ENCODE measurements at places on chromosomes 1 and 21. TPM values are rescaled to one million over a fixed set of nuclear protein-coding genes. Genes with fewer than 3 reads are reported as not detected.

Gene YBX1
- total RNA-seq, result 908 TPM

DNA sequence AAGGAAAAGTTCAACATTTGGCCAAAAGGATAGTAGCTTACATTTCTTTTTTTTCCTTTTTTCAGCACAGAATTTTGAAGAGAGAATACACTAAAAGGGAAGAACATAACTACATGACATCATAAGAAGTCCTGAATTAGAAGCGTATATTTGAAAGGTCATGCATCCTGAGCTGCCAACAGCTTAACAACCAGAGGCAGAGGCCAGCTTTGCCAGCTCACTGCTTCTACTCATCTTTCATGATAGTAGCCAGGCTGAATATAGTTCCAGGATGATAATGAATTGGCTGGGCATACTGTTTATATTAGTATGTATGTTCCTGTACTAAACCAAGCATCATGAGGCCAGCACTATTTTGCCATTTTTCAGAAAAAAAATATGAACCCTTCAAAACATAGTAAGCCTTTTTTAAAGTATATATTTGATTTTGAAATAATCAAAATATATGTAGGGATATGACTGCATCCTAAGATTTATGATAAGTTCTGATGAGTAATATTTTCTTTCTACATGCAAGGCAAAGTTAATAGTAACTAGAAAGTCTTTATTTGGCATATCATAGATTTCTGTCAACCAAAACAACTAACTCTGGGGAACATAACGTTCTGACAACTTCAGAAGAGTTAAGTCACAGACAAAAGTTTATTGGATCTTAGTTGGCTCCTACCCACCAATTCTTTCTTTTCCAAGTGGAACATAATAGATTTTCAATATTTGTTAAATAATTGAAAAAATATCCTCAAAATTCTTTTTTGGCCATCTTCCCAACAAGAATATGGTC lies 123.2 kb downstream of the DPYD start:
- no peak overlapping the region for H3K27ac ChIP-seq
- DNase-seq, result no peak
- H3K4me1 ChIP-seq, result no peaks in the 10 kb centered on the region

GRCh38 chr1:64065571-64065970 lies 137.9 kb upstream of the UBE2U start:
- H3K36me3 ChIP-seq, result no peaks in the 10 kb centered on the region
- no peak overlapping the region for H3K4me3 ChIP-seq
- peaks cover 5% of the 10 kb centered on the region for H3K4me1 ChIP-seq
- no peak overlapping the region for H3K27ac ChIP-seq
- no peaks in the 10 kb centered on the region for H3K27me3 ChIP-seq

GRCh38 chr1:54781023-54781723 lies 16.9 kb upstream of the PARS2 start:
- no peaks in the 10 kb centered on the region for H3K36me3 ChIP-seq
- H3K4me1 ChIP-seq, result no peaks in the 10 kb centered on the region
- H3K27ac ChIP-seq, result no peak overlapping the region
- no peak for DNase-seq

- H3K27ac ChIP-seq, result no peak overlapping the region
- no peaks in the 10 kb centered on the region for H3K4me1 ChIP-seq
- no peak for DNase-seq
- no peaks in the 10 kb centered on the region for H3K36me3 ChIP-seq
- no peak overlapping the region for H3K4me3 ChIP-seq
These were observed 16.4 kb upstream of the KCNK1 start for GRCh38 chr1:233597489-233597901.

GRCh38 chr1:18731591-18732235 lies 101.1 kb downstream of the PAX7 start:
- no peak overlapping the region for H3K27ac ChIP-seq
- DNase-seq, result no peak
- H3K4me3 ChIP-seq, result no peak overlapping the region
- H3K36me3 ChIP-seq, result no peaks in the 10 kb centered on the region
- no peaks in the 10 kb centered on the region for H3K27me3 ChIP-seq

DNA sequence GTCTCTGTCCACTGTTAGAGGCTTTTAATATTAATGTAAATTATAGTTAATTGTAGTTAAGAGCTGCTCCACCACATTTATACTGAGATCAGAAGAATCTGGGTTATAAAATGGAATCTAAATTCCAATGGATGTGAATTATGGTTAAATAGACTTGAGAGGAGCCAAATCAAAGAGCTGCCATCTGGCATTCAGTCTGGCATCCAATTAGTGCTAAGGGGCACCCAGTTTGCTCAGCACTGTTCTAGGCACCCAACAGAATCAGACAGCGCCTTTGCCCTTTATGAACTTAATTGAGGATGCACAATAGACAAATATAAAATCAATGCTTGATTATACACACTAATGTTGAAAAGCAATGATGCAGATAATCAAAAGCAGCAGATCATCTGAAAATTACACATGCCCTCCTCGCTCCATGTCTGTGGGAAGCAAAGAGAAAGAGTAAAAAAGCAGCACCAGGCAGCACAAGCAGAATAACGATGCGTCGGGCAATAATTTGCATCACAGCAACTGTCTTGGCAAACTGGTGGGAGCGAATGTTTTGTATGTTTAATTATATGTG lies 310.1 kb downstream of the BRINP2 start:
- no peak for DNase-seq
- no peaks in the 10 kb centered on the region for H3K36me3 ChIP-seq
- H3K27ac ChIP-seq, result no peak overlapping the region
- no peaks in the 10 kb centered on the region for H3K4me1 ChIP-seq
- H3K4me3 ChIP-seq, result no peak overlapping the region

- H3K27ac ChIP-seq, result no peak overlapping the region
- no peak for DNase-seq
- H3K27me3 ChIP-seq, result no peaks in the 10 kb centered on the region
- no peaks in the 10 kb centered on the region for H3K36me3 ChIP-seq
These were observed 30.5 kb downstream of the KCNC4 start for GRCh38 chr1:110240476-110241210.

- H3K27ac ChIP-seq, result no peak overlapping the region
- H3K4me3 ChIP-seq, result no peak overlapping the region
These were observed 131.8 kb downstream of the MIS18A start for GRCh38 chr21:32147041-32147440.

Gene GREM2
- total RNA-seq, result not detected

Gene ATAD3B
- total RNA-seq, result 104 TPM

DNA sequence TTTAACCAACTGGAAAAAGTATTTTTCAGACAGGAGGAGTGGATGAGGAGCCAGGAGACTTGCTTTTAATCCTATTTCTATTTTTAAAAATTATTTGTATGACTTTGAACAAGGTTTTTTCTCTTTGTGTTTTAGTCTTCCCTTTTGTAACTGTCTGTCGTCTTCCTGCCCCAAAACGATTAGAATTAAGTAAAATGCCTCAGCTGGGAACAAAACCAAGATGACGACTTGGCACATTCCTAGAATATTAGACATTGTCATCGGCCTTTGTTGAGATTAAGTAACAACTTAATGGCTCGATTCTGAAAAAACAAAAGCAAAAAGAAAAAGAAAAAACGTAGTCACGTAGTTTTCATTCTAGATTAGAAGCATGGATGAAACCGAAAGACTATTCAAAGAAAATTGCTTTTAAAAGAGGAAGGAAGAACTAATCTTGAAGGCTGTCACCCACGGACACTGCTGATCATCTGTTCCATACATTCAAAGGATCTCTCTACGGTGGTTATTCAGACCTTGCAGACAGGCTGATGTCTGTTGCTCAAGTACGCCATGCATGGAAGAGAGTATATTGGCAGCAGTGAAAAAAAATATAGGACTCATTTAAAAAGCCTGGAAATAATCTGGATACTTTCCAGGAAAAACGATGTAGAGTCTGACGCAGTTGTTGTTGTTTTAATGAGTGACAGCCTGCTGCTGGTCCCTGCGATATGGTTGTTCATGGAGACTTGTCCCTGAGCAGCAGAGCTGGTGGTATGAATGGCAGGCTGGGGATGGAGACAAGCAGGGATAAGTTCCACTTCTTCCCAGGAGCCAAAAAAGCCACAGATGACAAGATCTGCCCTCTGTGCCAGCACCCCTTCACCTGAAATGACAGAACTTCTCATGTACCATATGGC lies 16.8 kb downstream of the GNG4 start:
- H3K27ac ChIP-seq, result no peak overlapping the region
- no peaks in the 10 kb centered on the region for H3K36me3 ChIP-seq
- no peak for DNase-seq
- H3K27me3 ChIP-seq, result no peaks in the 10 kb centered on the region

Gene KISS1
- not detected for total RNA-seq

- H3K27ac ChIP-seq, result no peak within 1 kb of the TSS
- H3K4me3 ChIP-seq, result peak within 1 kb of the TSS; percentile 41
- no peak for DNase-seq
- no peaks in the 10 kb centered on the region for H3K36me3 ChIP-seq
- H3K27me3 ChIP-seq, result no peaks in the 10 kb centered on the region
These were observed at the start of gene PLA2G4A for GRCh38 chr1:186828611-186829454. Gene PLA2G4A (plus strand): TSS chr1:186828949. CDS start chr1:186854355, 25,406 bp downstream.

DNA sequence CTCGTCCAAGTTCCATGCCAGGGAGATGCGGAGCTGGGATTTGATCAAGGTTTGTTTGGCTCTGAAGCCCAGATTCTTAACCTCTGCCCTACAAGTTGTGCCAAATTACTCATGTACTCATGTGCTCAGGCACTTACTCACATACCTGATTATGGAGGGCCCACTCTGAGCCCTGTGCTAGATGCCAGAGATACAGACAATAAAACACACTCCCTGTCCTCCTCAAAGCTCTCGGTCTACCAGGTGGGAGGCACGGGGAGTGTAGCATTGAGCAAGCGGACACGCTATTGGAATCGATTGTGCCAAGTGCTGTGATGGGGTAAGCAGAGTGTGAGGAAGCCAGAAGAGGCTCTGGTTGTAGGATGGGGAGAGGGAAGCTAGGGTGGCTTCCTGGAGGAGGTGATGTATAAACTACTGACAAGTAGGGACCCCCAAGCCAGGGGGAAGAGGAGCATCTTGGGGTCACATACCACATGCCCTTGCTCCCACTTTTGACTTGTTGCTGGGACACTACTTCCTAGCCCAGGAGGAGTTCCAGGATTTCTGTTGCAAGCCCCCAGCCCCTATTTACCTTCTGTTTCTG lies 49.8 kb upstream of the IFNLR1 start:
- no peak overlapping the region for H3K4me3 ChIP-seq
- peak; percentile 74 for DNase-seq
- H3K4me1 ChIP-seq, result peaks cover 19% of the 10 kb centered on the region

Gene CYP4A22
- total RNA-seq, result not detected
